ENCODE measurements at places on chromosomes 16 and 17. TPM values are rescaled to one million over a fixed set of nuclear protein-coding genes. Genes with fewer than 3 reads are reported as not detected.

ATP2A3 gene
- polyA plus RNA-seq = 105 TPM

FBXO39 gene
- not detected for polyA plus RNA-seq

TNFRSF13B gene
- polyA plus RNA-seq = not detected

RSPRY1 gene
- polyA plus RNA-seq = 41.0 TPM

LPO gene
- polyA plus RNA-seq = not detected

GRCh38 chr17:36183001-36183971 lies 6.8 kb upstream of the TBC1D3B start:
- H3K27me3 ChIP-seq = no peaks in the 10 kb centered on the region
- peak overlapping the region; percentile 45 for H3K4me3 ChIP-seq
- H3K27ac ChIP-seq = peak overlapping the region; percentile 69

DNA sequence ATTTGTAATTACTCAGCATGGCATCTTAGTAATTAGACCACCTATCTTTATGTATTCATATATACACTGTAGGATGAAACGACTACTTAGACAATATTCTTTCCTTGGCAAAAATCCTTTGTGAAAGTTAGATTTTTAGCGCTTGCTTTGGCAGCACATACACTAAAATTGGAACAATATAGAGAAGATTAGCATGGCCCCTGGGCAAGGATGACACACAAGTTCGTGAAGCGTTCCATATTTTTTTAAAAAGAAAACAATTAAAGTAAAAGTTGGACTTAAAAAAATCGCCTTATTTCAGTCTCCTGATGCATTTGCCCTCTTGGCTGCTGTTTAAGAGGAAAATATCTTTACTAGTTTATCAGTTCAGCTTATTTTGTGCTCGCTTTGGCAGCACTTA lies 10.5 kb downstream of the IGSF6 start:
- DNase-seq = no peak
- H3K4me1 ChIP-seq = peaks cover 58% of the 10 kb centered on the region
- no peaks in the 10 kb centered on the region for H3K27me3 ChIP-seq
- H3K4me3 ChIP-seq = no peak overlapping the region
- H3K27ac ChIP-seq = no peak overlapping the region
- no peaks in the 10 kb centered on the region for H3K36me3 ChIP-seq

DNA sequence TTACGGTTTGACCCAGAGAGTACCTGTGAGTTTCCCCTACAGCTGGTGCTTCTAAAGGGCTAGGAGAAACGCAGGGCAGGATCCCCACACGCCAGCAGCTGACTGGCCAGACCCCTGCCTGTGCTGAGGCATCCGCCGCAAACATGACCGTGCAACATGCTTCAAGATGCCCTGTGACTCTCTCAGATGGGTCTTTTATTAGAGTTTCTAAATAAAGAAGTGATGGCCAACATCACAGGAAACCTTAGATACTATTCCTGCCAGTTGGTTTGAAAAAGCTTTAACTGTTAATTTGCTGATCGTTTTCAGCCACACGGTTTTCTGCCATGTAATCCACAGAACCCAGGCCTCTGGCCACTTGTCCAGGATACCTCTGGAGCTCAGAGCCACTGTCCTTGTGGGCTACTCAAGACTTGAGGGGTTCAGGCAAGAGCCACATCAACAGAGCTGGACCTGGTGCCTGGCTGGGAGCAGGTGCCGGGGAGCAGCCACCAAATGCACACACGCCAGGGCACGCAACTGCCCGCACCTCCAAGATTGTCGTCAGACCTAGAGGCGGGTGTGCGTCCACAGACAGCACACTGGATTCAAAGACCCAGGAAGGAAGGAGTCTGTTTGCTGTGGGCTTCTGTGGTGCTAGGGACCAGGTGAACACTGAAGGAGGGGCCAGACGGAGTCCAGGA lies 118.4 kb downstream of the ZNF778 start:
- no peak for DNase-seq
- H3K4me3 ChIP-seq = no peak overlapping the region
- H3K4me1 ChIP-seq = peaks cover 73% of the 10 kb centered on the region
- H3K36me3 ChIP-seq = no peaks in the 10 kb centered on the region

DNA sequence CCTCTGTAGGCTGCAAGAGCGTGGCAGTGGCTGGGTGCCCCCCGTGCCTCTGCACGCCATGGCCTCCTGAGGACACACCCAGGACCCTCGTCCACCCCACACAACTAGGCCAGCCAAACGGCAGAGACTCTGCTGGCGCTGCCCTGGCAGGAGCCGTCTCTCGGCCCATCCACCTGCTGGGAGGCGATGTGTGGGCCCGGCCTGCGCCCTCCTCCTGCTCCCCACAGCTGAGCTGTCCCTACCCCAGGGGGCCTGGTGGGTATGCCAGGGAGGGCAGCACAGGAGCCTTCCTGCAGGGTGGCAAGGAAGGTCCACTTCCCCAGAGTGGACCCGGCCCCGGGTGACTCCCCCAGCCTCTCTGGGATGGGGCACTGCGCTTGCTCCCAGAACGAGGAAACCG lies 7.0 kb downstream of the RNF166 start:
- H3K27ac ChIP-seq = no peak overlapping the region
- peaks cover 65% of the 10 kb centered on the region for H3K4me1 ChIP-seq
- no peaks in the 10 kb centered on the region for H3K27me3 ChIP-seq
- no peak overlapping the region for H3K4me3 ChIP-seq
- H3K36me3 ChIP-seq = peaks cover 33% of the 10 kb centered on the region
- DNase-seq = no peak

DNA sequence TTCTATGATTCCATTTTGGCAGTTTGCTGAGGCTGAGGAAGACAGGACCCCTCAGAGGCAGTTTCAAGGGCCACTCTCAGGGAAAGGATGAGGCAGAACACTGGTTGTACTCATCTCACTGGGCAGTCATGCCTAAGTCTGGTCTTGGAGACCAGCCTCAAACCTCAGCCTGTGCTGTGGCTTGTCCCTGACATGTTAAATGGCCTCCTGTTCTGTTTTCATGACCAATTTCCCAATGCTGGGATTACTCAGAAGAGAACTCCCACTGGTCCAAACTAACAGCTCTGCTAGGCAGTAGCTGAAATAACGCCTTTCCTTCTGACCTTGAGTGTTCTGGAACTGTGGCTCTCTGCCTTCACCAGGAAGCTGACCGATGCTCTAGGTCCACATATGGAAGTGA lies 8.4 kb upstream of the SPDYE4 start:
- H3K36me3 ChIP-seq = no peaks in the 10 kb centered on the region
- H3K27me3 ChIP-seq = no peaks in the 10 kb centered on the region
- no peak for DNase-seq

DNA sequence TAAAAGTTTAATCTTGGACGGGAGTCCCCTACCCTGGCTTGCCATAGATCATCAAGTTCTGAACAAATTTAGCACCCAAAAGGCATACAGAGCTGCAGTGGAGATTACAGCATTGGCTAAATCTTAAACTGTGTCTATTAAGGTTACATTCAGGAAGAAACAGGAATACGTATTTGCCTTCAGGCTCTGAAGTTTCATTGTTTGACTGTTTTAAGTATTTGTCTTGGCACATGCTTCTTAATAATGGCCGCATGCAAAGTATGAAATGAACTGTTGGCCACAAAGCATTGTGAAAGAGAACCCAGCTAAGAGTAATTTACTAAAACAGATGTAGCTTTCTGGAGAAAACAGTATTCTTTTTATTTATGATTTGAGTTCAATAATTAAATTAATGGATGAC lies 63.9 kb upstream of the CNEP1R1 start:
- H3K36me3 ChIP-seq = no peaks in the 10 kb centered on the region
- no peak overlapping the region for H3K4me3 ChIP-seq
- no peak overlapping the region for H3K27ac ChIP-seq
- DNase-seq = no peak
- H3K27me3 ChIP-seq = peaks cover 4% of the 10 kb centered on the region
- H3K4me1 ChIP-seq = no peaks in the 10 kb centered on the region

- H3K4me3 ChIP-seq = no peak overlapping the region
- H3K27ac ChIP-seq = no peak overlapping the region
- H3K36me3 ChIP-seq = no peaks in the 10 kb centered on the region
- peaks cover 8% of the 10 kb centered on the region for H3K4me1 ChIP-seq
- peaks cover 40% of the 10 kb centered on the region for H3K27me3 ChIP-seq
These were observed 1.3 kb upstream of the SLC6A4 start for GRCh38 chr17:30236766-30237165.

GRCh38 chr17:4199818-4200402 lies 56.9 kb downstream of the CYB5D2 start:
- no peak overlapping the region for H3K4me3 ChIP-seq
- H3K4me1 ChIP-seq = no peaks in the 10 kb centered on the region
- peaks cover 32% of the 10 kb centered on the region for H3K36me3 ChIP-seq
- H3K27ac ChIP-seq = no peak overlapping the region

All from CD8-positive, alpha-beta memory T cell (primary cell).